Breast epithelium (tissue), 4 donors: ENCODE measurements at places on chromosomes 1 and 21.

- no peaks in the 10 kb centered on the region for H3K36me3 ChIP-seq
- DNase-seq: no peak
- no peaks in the 10 kb centered on the region for H3K4me1 ChIP-seq
- H3K27me3 ChIP-seq: no peaks in the 10 kb centered on the region
- no peak overlapping the region for H3K4me3 ChIP-seq
These were observed 27.5 kb downstream of the KCND3 start for GRCh38 chr1:111961773-111962565.

GRCh38 chr1:197466813-197467212, 198.8 kb downstream of the CRB1 start:
- DNase-seq: no peak
- H3K4me3 ChIP-seq: no peak overlapping the region
- H3K4me1 ChIP-seq: no peaks in the 10 kb centered on the region
- H3K36me3 ChIP-seq: no peaks in the 10 kb centered on the region

GRCh38 chr1:86184426-86184825, 27.9 kb upstream of the COL24A1 start:
- no peaks in the 10 kb centered on the region for H3K4me1 ChIP-seq
- no peak overlapping the region for H3K4me3 ChIP-seq
- H3K27ac ChIP-seq: no peak overlapping the region

DNA sequence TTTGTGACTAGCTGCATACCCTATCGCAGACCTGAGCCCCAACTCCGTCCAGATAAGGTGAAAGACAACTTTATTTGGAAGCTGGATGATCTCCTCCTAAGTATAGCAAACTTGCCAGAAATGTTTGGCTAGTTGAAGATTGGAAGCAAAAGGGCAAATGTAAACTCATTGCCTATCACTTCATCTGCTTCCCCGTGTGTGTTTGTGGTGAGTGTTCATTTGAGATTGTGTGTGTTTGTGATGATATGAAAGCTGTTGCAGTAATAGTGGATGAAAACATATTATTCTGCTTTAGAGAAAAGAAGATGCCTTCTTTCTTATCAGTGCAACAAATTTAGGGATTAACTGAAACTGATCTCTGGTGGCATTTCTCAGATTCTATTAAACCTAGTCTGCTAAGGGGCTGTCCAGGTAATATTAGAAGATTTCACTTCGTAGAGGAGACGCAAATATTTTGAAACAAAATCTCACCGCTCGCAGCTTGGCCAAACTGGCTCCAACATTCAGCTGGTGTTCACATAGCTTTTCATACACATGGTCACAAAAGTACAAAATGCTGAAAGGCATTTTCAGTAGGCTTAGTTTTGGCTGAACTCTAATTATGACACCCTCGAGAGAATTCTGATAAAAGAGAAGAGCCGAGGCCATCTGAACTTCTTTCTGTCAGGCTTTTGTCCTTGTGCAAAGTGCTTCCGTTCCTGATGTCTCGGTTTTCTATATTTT, 1.1 kb downstream of the TBX19 start:
- no peak overlapping the region for H3K27ac ChIP-seq
- DNase-seq: no peak
- H3K36me3 ChIP-seq: no peaks in the 10 kb centered on the region
- no peaks in the 10 kb centered on the region for H3K27me3 ChIP-seq
- no peak overlapping the region for H3K4me3 ChIP-seq

GRCh38 chr1:179121159-179121938, 39.5 kb downstream of the TOR3A start:
- no peaks in the 10 kb centered on the region for H3K27me3 ChIP-seq
- no peaks in the 10 kb centered on the region for H3K36me3 ChIP-seq
- peak overlapping the region; percentile 7 for H3K27ac ChIP-seq
- H3K4me1 ChIP-seq: no peaks in the 10 kb centered on the region
- H3K4me3 ChIP-seq: no peak overlapping the region
